Breast epithelium (tissue), 4 donors: ENCODE measurements at places on chromosomes 12 and 14.

GRCh38 chr14:52402812-52403526 is 88.9 kb downstream of the PTGER2 start:
- no peak for DNase-seq

- DNase-seq: no peak
Measured at GRCh38 chr12:6697584-6698351, 2.8 kb downstream of the PIANP start.

GRCh38 chr12:132343294-132344004 is 14.1 kb upstream of the GALNT9 start:
- DNase-seq: no peak

DNA sequence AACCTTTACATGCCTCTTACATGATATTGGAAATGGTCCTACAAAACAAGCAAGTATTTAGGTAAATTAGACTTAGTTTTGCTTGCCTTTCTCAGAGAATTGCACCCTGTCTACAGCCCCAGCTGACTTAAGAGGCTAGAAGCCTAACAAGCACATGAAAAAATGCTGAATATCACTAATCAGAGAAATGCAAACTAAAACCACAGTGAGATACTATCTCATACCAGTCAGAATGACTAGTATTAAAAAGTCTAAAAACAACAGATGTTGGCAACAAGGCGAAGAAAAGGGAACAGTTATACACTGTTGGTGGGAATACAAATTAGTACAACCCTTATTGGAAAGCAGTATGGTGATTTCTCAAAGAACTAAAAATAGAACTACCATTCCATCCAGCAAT is 103.8 kb downstream of the EGLN3 start:
- DNase-seq: no peak

- DNase-seq: no peak
Measured at GRCh38 chr14:36056845-36057244, 119.7 kb downstream of the PTCSC3 start.

DNA sequence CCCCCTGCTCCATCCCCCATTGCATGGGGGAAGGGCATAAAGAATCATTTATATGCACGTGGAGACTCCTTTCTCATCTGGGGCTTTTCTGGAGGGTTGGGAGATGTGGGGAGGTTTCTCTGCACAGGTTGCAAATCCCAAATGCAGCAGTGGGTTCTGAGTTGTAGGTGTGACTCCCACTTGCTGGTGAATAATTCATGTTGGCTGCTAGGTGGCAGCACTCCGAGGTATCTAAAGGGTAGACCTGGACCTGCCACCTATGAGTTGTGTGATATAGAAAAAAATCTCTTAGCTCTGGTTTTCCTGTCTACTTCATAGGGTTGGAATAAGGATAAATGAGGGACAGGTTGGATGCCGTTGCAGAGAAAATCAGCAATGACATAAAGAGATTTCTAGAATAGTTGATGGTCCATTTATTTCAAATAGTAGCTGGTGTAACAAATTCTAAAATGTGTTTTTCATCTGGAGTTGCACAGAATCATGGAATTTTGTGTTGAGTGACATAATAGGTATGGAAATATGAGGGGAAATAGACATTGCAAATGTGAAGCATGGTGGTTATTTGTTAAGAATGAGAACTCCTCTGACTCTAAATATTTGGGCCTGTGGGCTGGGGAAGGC is 4.6 kb downstream of the MARCHF9 start:
- no peak for DNase-seq
